ENCODE measurements at places on chromosomes 1 and 21.

DNA sequence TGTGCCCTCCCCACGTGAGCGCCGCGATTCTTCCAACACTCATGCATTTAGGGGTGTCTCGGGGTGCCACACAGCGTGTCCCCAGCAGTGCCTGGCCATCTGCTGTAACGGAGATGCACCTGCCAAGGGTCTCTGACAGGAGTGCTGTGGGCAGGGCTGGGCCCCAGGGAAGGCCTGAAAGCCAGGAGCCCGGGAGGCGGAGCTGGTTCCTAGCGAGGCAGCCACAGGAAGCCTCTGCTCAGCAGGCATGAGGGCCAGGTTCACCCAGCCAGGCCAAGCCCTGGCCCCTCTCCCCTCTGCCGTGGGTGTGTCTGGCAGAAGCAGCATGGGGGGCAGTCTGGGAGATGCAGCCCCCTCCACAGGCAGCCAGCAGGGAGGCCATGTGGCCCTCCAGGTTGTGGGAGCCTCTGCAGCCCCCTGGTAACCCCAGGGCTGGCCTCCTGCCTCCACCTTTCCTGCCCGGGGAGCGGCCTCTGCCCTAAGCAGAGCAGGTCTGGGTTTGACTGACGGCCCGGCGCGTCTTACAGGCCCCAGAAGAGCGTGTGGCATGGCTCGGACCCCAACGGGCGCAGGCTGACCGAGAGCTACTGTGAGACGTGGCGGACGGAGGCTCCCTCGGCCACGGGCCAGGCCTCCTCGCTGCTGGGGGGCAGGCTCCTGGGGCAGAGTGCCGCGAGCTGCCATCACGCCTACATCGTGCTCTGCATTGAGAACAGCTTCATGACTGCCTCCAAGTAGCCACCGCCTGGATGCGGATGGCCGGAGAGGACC, 30.4 kb downstream of the SLC19A1 start:
- no peak for DNase-seq

DNA sequence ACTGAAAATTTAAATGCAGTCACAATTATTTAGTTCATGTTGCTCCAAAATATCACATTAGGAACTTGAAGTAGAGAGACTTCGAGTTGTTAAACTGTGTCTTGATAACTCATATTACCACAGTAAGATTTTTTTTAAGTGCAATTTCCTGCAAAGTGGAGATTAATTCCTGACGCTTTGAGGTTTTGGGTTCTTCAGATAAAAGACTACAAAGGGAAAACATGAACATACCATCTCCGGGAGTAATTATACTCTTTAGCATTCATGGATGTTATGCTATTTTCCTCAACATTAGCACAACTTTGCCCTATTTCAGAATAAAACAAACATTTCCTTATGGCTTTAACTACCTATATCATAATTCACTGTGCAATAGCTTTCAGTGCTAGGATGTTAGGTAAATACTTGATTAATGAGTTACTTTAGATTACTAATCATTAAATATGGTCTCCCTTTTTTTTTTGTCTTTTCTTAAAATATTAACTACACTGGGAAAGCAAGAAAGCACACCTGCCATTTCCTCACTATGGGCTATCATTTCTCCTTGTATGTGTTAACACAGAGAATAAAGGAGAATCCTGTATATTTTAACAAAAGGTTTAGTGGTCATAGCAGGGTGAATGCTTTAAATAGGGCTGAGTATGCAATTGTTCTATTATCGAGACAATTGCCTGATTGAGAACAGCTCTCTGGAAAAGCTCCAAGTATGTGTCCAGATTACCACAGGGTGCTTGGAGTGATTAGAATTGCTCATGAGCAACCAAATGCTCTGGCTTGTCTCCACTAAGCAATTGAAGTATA, 252.5 kb upstream of the C1orf105 start:
- no peak for DNase-seq

- no peak for DNase-seq
These were observed 125.8 kb downstream of the SLC45A1 start for GRCh38 chr1:8443558-8444194.

DNA sequence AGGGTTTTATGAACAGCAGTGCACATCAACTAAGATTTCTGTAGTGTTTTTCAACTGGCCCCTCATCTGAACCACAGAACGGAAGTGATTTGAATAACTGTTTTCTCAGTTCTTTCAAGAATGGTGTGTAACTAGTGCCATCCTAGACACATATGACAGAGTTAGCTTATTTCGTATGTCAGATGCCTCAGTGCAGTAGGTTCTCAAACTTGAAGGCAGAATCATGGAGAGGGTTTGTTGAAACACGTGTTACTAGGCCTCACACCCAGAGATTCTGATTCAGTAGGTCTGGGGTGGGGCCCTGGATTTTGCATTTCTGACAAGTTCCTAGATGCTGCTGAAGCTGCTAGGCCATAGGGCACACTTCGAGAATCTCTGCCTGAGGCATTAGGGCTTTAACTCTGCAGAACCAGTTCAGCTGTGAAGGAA, 49.0 kb downstream of the SCCPDH start:
- DNase-seq = no peak

DNA sequence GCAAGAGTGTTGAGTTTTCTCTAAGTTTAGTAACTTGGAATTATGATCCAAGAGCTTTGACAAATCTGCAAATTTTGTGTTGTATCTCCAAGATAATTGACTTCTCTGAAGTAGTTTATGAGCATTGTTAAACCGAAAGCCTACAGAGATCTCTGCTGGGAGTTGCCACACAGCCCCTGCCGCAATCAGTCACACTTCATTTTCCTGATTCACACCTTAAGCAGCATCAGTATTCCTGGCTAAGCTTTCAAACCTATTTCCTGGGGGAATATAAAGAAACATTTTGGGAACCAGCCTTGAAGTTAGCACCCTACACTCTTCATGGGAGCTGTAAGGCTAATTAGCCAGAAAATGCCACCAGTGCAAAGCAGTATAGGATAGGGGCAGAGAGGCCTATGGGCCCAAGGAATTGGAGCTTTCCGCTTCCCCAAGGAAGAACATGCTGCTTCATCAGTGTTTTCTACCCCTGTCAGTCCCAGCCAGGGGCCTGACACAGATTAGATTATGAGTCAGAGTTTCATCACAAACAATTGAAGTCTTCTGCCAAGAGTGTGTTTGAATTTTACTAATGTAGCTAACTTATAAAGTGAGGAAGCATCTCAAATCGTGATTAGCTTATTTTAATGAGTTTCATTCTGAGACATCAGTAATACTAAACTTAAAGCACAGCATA, 23.2 kb upstream of the CACYBP start:
- DNase-seq = peak; percentile 34

- DNase-seq = no peak
These were observed 159.7 kb downstream of the HIVEP3 start for GRCh38 chr1:41758904-41759548.

DNA sequence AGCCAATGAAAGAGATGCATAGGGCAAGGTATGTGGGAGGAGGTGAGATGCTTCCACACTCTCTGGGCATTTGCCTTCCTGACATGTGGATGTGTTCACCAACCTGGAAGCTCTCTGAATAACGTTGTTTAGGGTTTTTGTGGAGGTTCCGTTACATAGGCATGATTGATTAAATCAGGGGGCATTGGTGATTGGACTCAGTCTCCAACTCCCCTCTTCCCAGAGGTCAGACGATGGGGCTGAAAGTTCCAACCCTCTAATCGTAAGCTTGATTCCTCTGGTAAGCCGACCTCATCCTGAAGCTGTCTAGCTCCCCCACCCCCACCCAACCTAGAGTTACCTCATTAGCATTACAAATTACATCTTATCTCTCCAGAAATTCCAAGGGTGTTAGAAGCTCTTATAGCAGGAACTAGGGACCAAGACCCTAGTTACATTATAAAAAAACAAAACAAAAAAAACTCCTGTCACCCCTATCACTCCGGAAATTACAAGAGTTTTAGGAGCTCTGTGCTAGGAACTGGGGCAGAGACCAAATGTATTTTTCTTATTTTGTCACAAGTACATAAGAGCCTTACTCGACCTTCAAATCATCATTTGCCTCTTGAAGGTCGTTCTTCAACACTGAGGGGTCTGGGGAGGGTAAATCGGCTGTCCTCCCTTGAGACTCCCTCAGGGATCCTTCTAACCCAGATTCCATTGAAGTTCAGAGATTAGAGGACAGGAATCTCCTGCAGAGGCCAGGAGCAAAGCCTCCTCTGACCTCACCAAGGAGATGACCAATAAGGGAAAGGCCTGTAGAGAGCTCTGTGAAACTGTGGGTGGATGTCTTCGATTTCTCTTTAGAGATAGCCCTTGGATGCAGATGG, 58.2 kb downstream of the DNTTIP2 start:
- no peak for DNase-seq

GRCh38 chr1:59908084-59908483, 18.5 kb downstream of the CYP2J2 start:
- no peak for DNase-seq

GRCh38 chr1:169565335-169566271, 20.7 kb downstream of the F5 start:
- no peak for DNase-seq

- peak; percentile 79 for DNase-seq
These were observed 27.8 kb upstream of the SUMO3 start for GRCh38 chr21:44845418-44846223.

Data from erythroblast (primary cell).